ENCODE measurements at places on chromosomes 4 and X.

DNA sequence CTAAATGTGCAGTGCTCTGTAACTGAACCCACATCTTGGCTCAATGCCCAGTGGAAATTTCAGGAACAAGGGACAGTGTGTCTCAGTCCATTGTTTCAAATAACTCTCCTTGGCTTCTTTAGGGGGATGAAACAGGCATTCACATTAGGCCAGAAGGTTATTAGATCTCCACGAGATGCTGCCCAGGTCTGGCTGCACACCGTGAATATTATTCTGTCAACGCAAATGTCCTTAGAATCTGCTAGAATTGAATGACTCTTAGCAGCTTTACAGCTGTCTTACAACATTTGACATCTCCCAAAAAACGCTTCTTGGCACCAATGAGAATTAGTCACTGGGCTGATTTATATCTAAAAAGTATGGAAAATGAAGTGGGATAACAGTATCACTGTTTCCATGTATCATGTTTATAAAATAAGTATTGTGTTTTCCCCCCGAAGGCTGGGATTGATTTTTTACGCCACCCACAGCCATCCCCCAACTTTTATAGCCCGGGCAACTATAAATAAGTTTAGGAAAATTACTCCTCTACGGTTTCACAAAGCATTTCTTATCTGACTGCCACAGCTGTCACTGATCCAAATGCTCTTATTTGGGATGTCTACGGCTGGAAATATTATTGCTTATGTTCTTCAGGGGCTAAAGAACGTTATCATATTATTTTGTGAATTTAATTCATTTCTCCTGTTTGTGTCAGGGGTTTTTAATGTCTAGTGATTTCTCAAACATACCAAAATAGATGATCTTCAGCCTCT lies 559.7 kb upstream of the FAT1 start:
- no peak for DNase-seq

GRCh38 chrX:105463473-105463872 lies 243.0 kb upstream of the TEX13A start:
- no peak for DNase-seq

GRCh38 chr4:148735432-148736155 lies 293.4 kb upstream of the NR3C2 start:
- no peak for DNase-seq

DNA sequence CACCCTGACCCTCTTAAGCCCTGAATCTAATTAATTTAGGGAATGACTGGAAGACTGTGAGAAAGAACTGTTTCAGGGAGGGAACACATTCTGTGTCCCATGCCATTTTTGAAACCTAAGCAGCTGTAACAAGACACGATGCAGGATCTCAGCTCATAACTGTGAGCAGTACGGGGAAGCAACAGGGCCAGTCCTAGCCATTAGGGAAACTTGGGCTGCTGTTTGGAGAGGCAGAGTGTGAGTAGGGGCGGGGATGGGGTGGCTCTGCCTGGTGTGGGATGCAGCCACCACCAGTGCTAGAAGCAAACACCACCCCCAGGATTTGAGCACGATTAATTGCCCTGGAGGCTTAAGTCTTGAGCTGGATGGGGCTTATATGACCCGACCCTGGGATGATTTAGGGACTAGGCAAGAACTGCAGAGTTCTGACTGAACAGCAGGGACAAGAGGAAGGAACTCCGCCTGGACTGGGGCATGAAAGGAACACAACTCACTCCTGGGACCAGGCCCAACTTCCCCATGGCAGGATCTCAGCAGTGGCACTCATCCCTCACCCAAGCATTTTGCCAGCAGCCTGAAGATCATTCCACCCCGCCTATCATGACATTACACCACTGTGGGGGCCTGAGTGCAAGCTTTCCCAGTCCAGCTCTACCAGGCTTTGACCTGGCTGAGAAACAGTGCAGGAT lies 43.1 kb downstream of the ATRX start:
- no peak for DNase-seq

DNA sequence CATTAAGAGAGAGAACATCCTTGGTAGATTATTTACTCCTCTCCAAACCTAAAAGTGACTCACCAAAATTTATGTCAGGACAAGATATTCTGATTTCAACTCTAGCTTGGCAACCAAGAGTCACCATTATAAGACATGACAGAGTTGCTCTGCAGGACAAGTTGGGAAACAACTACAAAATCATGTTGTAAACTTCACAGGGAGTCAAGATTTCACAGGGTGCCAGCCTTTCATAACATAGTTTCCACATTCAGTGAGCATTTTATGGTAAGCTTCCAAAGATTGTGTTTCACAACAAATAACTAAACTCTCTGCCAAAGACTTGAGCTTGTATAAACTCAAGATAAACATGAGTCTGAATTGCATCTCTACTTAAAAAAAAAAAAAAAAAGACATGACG lies 121.0 kb upstream of the DIAPH2 start:
- no peak for DNase-seq

Measured in activated CD4-positive, alpha-beta T cell treated with anti-CD3 and anti-CD28 coated beads for 4 hours (primary cell).